Dermis microvascular lymphatic vessel endothelial cell (primary cell): ENCODE measurements at places on chromosomes 5 and 9.

- peak; percentile 84 for DNase-seq
These were observed 481.0 kb upstream of the PTGER4 start for GRCh38 chr5:40198736-40199135.

DNA sequence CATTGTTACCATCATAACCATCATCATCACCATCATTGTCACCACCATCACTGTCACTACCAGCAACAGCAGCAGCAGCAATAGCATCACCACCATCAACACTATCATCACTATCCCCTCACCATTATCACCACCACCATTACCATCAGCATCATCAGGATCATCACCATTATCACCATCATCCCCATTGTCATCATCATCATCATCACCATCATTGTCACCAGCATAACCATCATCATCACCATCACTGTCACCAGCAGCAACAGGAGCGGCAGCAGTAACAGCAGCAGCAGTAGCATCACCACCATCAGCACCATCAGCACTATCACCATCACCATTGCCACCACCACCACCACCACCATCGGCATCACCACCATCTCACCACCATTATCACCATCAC, 48.4 kb downstream of the S1PR3 start:
- no peak for DNase-seq

DNA sequence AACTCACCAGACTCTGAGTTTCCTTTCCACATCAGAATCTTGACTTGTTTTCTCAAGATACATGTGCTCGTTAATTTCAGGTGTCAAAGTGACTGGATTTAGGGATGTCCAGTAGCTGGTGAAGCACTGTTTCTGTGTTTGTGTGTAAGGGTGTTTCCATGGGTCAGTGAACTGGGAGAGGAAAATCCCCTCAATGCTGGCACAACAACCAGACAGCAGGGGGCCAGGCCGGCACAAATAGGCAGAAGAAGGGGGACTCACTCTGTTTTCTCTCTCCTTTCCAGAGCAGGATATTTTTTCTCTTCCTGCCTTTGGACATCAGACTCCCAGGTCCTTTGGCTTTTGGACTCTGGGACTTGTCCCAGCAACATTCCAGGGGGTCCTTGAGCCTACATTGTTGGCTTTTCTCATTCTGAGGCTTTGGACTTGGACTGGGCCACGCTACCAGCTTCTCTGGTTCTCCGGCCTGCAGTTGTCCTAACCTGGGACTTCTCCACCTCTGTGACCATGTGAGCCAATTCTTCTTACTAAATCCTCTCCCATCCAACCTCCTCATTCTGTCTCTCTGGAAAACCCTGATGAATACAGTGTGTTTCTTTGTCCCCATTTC, 144.0 kb downstream of the CAAP1 start:
- DNase-seq = no peak

- DNase-seq = no peak
These were observed 114.5 kb upstream of the LMX1B start for GRCh38 chr9:126499005-126499910.

- DNase-seq = no peak
These were observed 4.1 kb downstream of the SWI5 start for GRCh38 chr9:128280084-128280622.

GRCh38 chr5:136525597-136525996, 160.3 kb upstream of the TRPC7 start:
- no peak for DNase-seq

- DNase-seq = no peak
These were observed 104.9 kb downstream of the KLHL3 start for GRCh38 chr5:137630972-137631370.

GRCh38 chr5:124743602-124744169, 2.8 kb downstream of the ZNF608 start:
- peak; percentile 24 for DNase-seq

DNA sequence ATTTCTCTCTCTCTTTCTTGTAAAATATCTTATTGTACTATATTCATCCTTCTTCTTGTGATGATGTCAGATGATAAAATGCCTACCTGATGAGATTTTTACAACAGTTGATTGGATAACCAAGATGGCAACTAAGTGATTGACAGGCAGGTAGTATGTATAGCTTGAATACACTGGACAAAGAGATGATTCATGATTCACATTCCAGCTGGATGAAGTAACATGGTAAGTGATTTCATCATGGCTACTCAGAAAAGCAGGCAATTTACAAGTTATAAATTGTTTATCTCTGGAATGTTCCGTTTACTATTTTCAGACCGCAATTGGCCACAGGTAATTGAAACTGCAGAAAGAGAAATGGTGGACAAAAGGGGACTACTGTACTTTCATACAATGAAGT, 1471.7 kb upstream of the C9orf72 start:
- DNase-seq = no peak

GRCh38 chr5:127563136-127563535, 45.7 kb downstream of the PRRC1 start:
- DNase-seq = no peak

- no peak for DNase-seq
These were observed 27.7 kb downstream of the FGD3 start for GRCh38 chr9:92974761-92975755.

- no peak for DNase-seq
These were observed 61.2 kb downstream of the TMEM232 start for GRCh38 chr5:110665184-110665726.

DNA sequence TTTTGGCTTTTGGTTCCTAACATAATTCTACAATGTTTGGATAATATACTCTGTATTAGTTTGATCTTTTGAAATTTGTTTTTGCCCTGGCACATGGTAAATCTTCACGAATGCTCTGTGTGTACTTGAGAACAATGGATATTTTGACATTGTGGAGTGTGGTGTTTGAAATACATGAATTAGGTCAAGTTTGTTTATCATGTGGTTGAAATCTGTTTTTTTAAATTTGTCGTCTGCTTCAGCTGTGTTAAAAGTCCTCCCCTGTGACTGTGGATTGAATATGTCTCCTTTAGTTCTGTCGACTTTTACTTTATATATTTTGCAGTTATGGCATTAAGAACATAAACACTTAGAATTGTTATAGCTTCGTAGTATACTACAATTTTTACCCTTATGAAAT, 60.3 kb downstream of the DUSP1 start:
- no peak for DNase-seq

DNA sequence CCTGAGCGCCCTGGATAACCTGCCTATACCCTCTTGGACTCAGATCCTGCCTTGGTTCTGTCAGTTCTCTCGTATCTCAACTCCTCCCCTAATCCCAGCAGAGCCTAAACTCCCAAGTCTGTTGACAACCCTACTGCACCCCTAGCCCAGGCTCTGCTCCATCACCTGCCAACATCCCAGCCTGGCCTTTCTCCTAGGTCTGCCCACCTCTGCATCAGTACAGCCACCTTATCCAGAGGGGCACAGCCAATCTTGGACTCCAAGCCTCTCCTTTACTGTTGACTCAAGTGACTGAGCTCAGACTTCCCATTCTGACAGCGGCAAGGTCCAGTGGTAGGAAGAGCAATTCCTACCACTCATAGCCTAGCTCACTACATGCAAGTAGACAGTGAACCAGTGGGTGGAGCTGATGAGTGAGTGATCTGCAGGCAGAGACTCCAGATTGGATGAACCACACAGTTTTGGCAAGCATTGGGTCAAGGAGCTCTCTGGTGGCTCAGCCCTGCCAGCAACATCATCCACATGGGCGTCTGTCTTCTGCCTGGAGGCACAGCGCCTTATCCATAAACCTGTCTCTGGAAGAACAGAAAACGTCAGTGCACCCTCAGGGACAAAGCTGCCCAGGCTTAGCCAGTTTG, 26.5 kb downstream of the TRMO start:
- DNase-seq = no peak

GRCh38 chr9:109735801-109736200, 44.2 kb upstream of the PALM2AKAP2 start:
- DNase-seq = no peak

- DNase-seq = peak; percentile 30
These were observed 82.1 kb downstream of the SLF1 start for GRCh38 chr5:94700592-94700991.

GRCh38 chr5:36744773-36745589, 131.6 kb upstream of the NIPBL start:
- peak; percentile 25 for DNase-seq

GRCh38 chr9:120303519-120303918, 276.4 kb downstream of the CDK5RAP2 start:
- no peak for DNase-seq

GRCh38 chr5:91339063-91339705, 43.9 kb downstream of the ARRDC3 start:
- DNase-seq = no peak

DNA sequence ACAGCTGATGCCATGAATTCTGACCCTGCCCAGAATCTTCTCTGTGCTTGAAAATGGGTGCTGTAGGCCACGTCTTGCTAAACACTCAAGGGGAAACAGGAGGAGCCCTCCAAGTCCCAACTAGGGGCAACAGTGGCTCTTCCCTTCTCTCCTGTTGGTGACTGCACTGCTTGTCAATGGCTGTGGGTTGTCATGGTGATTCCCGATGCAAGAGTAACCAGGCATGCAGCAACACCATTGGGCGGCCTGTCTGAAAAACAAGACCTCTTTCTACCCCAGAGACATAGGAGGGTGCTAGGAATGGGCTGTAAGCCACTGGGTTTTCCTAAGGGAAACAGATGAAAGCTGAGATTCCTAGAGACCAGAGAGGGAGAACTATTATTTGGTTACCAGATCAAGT, 201.7 kb upstream of the PANK3 start:
- no peak for DNase-seq

DNA sequence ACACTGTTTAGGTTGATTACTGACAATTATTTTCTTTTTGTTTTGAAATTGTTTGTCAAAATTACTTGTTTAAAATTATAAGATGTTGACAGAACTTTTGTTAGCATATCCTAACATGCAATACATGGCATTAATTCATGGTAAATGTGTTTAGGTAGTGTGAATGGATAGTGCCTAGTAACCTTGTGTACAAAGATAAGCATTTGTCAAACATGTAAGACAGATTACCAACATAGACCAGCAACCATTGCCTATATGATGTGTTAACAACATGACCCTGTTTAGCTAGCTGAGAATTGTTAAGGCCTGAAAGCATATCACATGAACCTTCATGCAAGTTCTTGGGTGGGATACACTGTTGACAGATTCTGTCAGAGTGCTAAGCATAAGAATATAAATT, 13.4 kb downstream of the MAN2A1 start:
- DNase-seq = no peak

- DNase-seq = peak; percentile 61
These were observed 22.4 kb downstream of the LYRM7 start for GRCh38 chr5:131193106-131193505.

- DNase-seq = no peak
These were observed 15.2 kb upstream of the PSIP1 start for GRCh38 chr9:15525958-15526357.

GRCh38 chr9:121926351-121926801, 166.7 kb downstream of the TTLL11 start:
- no peak for DNase-seq

- no peak for DNase-seq
These were observed 280.7 kb downstream of the RFX3 start for GRCh38 chr9:3244963-3245653.

GRCh38 chr5:88823201-88823600, 59.8 kb downstream of the MEF2C start:
- no peak for DNase-seq

DNA sequence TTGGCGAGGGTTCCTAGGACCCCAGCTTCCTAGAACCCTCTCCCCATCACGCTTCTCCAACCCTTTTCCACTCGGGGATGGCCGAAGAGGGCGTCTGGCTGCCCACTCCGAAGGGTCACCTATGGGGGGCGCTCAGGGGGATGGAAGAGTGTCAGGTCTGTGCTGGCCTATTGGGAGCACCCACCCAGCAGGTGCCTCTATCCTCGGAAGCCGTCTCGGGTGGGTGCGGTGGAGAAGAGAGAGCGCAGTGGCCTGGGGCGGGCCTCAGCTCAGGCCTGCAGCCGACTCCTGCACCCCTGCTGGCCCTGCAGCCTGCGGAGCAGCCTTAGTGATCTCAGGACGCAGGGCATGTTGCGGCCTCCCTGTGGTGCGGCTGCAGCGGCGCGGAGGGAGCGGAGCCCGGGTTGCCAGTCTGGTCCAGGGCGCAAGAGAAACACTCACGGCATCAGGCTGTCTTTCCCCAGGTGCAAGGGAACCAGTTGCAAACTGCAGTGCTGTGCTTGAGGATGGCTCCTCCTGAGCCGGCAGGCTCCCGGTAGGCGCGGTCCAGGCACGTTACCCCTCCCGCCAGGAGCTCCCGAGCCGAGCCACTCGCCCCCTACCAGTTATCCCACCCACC, 1.5 kb upstream of the IRX2 start:
- no peak for DNase-seq

DNA sequence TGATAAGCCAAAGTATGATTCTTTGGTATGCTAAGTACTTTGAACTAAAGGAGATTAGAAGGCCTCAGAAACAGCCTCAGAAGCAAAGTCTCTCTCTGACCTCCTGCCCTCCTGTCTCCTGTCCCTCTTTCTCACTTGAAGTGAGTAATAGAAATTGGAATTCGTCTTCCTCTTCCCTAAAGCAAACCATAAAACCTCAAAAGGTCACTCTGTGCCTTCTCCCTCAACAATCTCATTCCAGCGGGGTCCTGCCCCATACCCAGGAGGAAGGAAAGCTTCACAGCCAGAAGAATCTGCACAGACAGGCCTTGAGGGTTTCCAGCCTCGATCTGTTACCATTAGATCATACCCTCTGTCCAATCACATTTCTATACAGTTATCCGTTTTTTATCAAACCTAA, 87.8 kb downstream of the HAPLN1 start:
- DNase-seq = no peak

- peak; percentile 91 for DNase-seq
These were observed 580 bp upstream of the RFX3 start for GRCh38 chr9:3526165-3526996.

DNA sequence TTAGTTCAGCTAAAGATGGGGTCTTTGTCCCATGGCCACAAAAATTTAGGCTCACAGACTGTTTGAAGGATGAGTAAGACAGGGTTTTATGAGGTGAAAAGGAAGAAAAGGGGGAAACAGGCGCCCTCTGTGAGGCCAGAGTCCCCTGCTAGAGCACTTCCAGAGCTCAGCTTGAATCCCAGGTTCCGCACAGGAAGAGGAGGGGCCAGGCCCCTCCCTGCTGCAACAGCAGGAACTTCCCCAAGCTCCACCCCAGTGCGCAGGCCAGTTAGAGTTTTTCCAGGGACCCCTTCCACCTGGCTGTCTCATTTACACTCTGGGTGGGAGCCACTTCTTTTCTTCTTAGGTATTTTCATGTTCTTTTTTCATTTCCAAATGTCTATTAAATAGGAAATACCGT, 480.8 kb downstream of the PSAT1 start:
- DNase-seq = no peak

- DNase-seq = no peak
These were observed 5.1 kb upstream of the POU5F2 start for GRCh38 chr5:93746406-93747056.
